ENCODE measurements at places on chromosomes 6 and 20.

DNA sequence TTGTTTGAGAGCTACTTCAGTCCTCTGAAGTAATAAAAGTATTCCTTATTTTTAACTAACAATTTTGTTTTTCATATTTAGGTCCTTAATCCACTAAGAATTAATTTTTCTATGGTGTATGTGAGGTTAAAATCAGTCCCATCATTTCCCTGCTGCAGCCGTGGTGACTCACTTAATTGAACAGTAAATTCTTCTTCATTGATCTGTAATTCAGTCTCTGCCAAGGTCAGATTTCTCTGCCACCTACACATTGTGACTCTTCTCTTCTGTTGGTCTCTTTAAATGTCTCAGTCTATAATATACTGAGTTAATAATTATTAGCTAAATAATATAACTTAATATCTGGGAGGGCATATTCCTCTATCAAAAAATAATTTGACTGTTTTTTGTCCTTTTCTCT lies 262.3 kb downstream of the UTRN start:
- DNase-seq: no peak

GRCh38 chr6:48135323-48136084 lies 24.5 kb upstream of the PTCHD4 start:
- DNase-seq: no peak

- no peak for DNase-seq
Measured at GRCh38 chr6:116764629-116764960, 924 bp downstream of the FAM162B start.

DNA sequence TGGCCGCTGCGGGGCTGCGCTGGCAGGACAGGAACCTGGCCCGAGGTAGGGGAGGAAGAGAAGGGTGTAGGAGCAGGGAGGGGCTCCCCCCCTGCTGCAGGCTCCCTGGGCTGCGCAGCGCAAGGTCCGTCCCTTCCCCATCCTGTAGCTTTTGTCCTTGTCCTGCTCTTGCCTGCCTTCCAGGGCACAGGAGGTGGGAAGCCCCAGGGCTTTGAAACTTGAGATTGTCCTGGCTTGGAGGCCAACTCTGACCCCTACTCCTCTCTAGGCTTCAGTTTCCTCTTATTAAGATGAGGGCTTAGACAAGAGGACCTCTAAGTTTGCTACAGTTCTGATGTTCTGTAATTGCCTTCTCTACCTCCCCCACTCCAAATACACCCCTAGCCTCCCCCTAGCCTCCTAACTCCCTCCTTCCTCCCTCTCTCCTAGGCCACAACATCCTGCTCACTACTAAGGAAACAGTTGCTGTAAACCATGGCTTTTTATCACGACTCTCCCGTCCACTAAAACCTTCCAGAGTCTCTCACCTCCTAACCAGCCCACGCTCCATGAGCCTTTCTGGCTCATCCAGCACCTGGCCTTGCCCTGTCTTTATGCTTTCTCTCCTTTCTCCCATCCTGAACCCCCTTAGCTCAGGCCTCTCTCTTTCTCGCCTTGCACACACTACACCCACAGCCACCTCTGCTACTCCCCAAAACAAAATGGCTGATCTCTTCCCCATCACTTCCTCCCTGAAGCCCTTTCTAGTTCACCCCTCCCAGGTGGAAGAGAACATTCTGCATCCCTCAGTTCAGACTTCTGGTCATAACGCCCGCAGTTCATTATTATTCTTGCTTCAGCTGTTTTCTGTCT lies 10.2 kb downstream of the UNC5CL start:
- no peak for DNase-seq

- DNase-seq: peak; percentile 9
Measured at GRCh38 chr6:64330694-64331307, 695.2 kb downstream of the PHF3 start.

DNA sequence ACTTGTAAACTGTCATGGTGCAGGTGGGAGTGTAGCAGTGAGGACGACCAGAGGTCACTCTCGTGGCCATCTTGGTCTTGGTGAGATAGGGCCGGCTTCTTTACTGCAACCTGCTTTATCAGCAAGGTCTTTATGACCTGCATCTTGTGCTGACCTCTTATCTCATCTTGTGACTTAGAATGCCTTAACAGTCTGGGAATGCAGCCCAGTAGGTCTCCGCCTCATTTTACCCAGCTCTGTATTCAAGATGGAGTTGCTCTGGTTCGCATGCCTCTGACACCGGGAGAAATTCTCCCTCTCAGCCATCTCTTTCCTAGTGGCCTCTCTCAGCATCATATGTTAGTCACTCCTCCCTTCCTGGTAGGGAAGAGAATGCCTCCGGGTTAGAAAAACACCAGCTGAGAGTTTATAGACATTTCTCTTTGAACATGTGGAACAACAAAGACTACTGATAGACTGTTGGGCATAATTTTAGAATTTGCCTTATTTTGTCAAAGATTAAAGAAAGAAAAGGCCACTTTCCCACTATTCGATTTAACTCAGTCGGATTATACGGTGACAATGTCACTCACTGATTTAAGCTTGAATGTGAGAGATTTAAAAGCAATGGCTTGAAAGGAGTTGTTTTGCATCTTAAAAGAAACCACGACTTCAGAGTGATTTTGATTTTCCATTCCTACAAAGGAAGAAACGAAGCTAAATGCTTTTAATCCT lies 67.9 kb upstream of the SNX9 start:
- no peak for DNase-seq

DNA sequence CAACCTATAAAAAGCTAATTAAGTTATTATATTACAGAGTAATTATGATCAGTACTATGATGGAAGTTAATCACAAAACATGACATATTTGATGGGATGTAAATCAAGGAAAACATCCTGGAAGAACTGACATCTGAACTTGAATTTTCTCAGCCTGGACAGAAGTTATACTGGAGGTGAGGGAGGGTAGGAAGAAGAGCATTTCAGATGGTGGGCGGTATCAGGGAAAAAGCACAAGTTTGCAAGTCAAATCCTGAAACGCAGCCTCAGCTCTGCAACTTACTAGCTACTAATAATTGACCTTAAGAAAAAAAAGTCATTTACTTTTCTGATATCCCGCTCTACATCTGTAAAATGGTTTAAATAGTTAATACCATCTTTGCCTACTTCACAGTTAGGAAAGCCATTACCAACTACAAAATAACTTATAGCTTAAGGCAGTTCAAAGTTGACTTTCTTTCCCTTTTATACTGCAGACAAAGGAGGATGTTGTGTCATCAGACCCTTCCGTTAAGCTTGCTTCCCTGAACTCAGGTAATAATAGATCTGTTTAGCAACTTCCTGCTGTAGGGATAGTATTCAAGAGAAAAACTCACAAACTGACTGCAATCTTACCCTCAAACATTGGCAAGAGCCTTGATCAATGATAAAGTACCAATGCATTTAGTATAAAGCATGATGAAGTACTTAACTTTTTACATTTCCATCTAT lies 21.0 kb downstream of the NOL7 start:
- DNase-seq: no peak

GRCh38 chr20:9551808-9552550 lies 37.6 kb downstream of the LAMP5 start:
- DNase-seq: no peak

DNA sequence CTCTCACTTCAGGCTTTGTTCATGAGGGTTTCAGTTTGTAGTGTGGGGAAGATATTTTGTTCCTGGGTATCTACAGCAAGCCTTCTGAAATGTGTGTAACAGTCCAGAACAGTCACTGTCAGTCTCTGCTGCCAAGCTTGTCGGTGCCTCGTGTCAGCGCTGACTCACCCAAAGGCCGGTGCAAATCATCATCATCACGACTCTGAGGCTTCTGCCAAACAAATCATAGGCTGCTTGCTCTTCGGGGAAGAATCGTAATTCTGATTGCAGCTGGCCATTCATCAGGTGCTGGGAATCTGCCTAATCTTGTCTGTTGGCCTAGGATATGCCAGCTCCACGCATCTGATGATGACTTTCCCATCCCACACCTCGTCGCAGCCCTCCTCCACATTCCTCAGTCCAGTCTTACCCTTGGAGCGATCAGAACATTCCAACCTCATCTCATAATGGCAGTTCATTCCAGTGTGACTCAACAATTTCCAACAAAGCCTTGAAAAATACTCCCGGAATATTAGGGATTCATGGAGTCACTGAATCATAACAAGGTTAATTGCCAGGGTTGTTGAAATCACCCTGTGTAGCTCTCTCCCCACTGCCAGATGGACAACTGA lies 40.9 kb downstream of the ALDH8A1 start:
- DNase-seq: no peak

- DNase-seq: no peak
Measured at GRCh38 chr20:24984961-24985640, 7.5 kb downstream of the APMAP start.

- no peak for DNase-seq
Measured at GRCh38 chr20:47370850-47371782, 14.6 kb upstream of the ZMYND8 start.

- DNase-seq: no peak
Measured at GRCh38 chr6:43076464-43077332, 584 bp downstream of the PTK7 start.

DNA sequence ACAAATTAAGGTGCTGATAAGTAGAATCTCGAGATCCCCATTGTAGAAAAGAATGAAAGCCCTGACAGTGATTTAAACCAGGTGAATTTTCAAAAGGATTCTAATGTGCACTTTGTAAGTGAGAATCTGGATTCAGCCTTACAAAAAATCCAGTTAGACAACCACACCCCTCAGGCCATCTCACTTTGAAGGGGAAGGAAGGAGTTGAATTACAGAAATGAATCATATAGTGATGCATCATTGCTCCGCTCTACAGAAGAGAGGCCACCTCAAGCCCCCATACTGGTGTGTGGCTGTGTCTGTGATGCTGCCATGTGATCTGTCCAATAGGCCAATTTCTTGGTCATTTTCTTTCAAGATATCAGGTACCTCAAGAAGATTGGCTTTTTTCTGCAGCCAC lies 85.5 kb upstream of the NT5E start:
- no peak for DNase-seq

- DNase-seq: no peak
Measured at GRCh38 chr20:11687546-11688292, 230.0 kb upstream of the BTBD3 start.

GRCh38 chr6:119495230-119495683 lies 145.7 kb upstream of the MAN1A1 start:
- DNase-seq: no peak

- no peak for DNase-seq
Measured at GRCh38 chr6:79627422-79627821, 3.7 kb upstream of the SH3BGRL2 start.

- DNase-seq: no peak
Measured at GRCh38 chr6:163416557-163417253, 2.2 kb downstream of the QKI start.

- DNase-seq: no peak
Measured at GRCh38 chr6:107416145-107416544, 43.2 kb downstream of the PDSS2 start.

DNA sequence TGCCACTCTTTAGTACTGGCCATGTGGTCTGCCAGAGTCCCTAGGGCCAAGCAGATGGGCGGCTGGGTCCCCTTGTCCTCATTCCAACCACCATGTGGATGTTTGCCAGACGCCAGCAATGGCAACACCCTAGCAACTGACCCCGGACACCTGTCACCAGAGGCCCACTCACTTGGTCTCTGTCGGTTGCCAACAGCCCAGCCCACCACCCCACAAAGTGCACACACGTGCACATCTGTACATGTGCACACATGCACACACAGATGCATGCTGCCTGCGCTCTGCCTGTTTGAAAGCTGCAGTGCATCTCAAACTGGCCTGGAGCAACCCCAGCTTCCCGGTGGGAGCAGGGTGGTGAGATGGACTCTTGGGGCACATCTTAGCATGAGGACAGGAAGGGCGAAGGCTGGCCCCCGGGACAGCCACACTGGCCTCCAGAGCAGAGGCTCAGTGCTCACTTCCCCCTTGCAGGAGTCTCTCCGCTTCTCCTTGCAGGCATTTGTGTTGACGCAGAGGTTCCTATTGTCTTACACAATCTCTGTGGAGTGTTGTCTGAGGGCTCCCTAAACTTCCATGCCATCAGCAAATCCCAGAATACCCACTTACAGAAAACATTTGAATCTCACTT lies 54.0 kb downstream of the PSMG4 start:
- no peak for DNase-seq

- no peak for DNase-seq
Measured at GRCh38 chr6:106729841-106730240, 100.5 kb downstream of the QRSL1 start.

DNA sequence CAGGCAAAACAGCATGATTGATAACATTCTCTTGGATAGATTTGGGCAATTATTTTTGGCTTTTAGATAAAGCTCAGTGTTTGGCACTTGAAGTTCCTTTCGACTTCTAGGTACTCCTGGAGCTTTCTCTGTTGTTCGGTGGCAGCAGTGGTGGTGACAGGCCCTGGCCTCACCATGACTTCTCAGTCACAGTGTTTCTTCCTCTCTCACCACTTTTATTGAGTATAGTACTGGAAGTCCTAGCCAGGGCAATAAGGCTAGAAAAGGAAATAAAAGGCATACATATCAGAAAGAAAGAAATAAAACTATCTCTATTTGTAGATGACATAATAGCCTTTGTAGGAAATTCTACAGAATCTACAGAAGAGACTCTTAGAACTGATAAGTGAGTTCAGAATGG lies 101.2 kb upstream of the SIRPG start:
- no peak for DNase-seq

DNA sequence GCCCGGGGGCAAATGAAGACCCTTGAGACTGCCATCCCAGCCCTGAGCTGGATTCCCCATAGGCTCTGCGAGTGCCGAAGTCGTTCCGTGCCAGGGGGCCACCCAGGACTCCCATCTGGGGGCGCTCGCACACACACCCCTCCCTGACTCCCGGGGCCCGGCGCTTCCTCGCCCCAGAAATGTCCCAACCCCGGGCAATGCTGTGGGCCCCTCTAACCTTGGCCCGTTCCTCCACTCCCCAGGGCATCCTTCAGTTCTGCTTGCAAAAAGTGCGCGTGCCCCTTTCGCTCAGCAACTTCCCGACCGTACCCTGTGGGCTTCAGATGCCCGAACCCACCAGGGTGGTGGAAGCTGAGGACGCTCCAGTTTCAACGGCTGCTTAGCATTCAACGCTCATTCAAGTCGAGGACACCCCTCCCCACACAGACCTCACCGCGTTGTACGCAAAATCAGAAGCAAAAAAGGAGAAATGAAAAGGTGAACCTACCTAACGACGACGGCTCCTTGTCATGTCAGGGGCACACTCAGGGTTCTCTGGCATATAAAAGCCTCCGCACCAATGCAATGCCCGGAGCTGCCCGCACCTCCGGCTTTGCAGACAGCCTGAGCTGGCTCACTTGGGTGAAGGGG lies 25.3 kb downstream of the RIPOR2 start:
- DNase-seq: no peak

- no peak for DNase-seq
Measured at GRCh38 chr6:75167851-75168250, 38.0 kb downstream of the COL12A1 start.

GRCh38 chr6:125299257-125299656 lies 2.5 kb downstream of the HDDC2 start:
- DNase-seq: no peak

Measured in activated T-helper 2 cell treated with anti-CD3 and anti-CD28 coated beads, Interferon-gamma antibody, Interleukin-2, Interleukin-4, amounts not matched to agents 10 μg/mL and 5 μg/mL and 100 μg/mL, durations not matched to agents 14 hours and 24 hours and 36 hours (primary cell).